ENCODE measurements at places on chromosomes 2 and 18.

GRCh38 chr2:110816404-110817365 lies 84.3 kb downstream of the ACOXL start:
- no peak for DNase-seq

GRCh38 chr18:33010149-33010548 lies 237.3 kb upstream of the KLHL14 start:
- DNase-seq = no peak

DNA sequence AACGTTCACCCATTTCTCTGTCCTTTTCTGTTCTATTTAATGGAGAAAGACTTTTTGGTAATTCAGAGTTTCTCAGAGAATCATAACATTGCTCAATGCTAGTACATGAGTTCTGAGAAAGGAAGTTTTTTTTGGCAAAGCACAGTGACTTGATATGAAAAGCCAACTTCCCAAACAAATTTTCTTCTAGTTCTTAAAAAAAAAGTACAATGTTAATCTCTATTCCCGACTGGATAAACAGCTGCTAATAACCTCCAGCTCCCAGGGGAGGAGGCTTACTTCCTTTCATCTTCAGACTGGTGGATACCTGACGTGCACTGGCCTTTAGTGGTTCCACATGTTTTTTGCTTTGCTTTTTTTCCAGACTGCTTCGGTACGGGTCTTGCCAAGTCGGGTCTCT lies 284.6 kb upstream of the CCDC68 start:
- no peak for DNase-seq

DNA sequence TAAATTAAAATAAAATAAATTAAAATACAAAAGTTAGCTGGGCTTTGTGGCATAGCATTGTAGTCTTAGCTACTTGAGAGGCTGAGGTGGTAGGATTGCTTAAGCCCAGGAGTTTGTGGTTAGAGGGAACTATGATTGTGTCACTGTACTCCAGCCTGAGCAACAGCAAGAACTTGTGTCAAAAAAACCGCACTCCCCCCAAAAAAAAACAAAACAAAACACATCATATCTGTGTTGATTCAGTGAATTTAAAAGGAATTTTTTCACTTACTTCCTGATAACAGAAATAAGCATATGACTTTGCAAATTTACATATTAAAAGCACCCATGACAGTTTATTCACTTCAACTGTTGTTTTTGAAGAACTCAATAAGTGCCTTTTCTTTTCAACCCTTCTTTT lies 68.1 kb upstream of the PELI1 start:
- DNase-seq = no peak

DNA sequence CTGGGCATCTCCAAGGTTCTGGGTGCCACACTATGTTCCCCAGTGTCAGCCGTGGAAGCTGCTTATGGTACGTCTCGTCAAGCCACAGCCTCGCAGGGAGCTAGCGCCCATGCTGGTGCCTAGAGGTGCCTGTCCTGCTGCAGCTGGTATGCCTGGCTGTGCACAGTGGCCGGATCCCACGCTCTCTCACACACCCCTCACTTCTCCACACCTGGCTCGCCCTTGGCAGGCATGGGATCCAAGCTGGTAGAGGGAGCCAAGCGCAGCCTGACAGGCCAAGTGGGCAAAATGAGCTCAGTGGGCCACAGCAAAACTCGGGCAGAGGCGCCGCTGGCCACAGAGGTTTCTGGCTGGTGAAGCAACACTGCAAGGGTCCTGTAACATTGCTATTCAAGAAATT lies 156.1 kb upstream of the RBMS1 start:
- no peak for DNase-seq

- no peak for DNase-seq
Observed at GRCh38 chr2:164984428-164984827, 29.1 kb upstream of the SLC38A11 start.

DNA sequence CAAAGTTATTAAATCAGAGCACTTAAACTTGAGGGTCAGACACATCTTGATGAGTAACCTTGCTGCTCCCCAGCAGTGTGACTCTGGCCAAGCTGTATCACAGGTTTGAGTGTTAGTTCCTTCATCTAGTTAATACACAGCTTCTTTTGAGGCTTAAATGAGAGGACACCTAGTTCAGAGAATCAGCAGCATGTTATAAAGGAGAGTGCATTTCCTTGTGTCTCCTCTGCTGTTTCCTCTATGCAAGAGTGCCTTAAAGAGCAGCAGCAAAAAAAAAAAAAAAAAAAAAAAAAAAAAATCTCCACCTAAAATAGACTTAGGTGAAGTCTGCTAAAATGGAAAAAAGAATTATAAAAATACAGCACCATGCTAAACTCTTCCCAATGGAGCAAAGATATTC lies 261.9 kb downstream of the TCF4 start:
- no peak for DNase-seq

GRCh38 chr2:19484736-19485135 lies 126.3 kb upstream of the OSR1 start:
- no peak for DNase-seq

- DNase-seq = no peak
Observed at GRCh38 chr2:131050896-131051295, 42.4 kb downstream of the FAM168B start.

DNA sequence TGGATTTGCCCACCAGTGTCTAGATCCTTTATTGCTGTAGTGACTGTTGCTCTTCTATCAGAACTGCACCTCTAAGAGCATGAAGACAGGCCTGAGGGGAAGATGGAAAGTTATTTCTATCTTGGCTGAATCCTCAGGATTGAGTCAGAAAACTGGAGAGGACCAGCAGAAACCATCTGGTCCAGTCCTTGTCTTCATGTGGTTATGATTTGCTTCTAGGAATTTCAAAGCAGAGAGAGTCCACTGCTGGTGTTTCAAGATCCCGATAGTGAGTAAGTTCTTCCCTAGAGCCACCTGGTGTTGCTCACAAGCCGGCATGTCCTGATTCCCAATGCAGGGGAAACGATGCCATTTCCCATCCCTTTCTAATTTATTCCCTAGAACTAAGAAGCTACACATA lies 84.2 kb downstream of the NCKAP5 start:
- no peak for DNase-seq

DNA sequence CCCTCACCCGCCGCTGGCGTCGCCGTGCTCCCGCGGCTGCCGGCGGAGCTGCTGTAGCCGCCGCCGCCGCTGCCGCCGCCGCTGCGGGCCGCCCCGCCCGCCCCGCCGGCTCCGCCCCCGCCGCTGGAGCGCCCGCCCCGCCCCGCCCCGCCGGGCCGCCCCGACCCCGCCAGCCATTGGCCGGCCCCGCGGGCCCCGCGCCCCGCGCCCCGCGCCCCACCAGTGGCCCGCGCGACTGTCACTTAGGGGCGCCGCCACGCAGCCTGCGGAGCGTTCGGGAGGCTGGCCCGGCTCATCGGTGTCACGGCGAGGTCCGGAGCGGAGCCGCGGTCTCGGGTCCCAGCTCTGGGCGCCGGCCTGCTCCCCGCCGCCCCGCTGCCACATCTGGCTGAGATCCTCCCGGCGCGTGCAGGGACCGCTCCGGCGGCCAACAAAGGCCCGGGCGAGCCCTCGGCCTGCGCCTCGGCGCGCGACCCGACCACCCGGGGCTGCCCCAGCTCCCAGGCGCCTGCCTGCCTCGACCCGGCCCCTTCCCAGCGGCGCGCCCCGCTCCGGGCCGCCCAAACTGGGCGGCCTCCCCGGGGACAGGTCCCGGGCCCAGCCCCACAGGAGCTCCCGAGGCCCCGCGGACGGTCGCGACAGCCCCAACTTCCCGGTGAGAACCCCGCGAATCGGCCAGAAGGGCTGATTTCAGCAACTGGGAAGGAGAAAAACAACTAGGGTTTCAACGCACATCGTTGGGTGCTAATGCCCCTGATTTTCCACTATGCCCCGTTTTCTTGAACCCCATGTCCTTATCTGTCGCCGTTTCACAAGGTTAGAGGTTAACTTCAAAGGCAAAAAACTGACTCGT lies at the start of gene MGAT4A:
MGAT4A (minus strand) TSS at position 92 of the 853 bp plus-strand sequence. CDS start 4,800 bp downstream, outside the sequence.
- DNase-seq = peak; percentile 45

DNA sequence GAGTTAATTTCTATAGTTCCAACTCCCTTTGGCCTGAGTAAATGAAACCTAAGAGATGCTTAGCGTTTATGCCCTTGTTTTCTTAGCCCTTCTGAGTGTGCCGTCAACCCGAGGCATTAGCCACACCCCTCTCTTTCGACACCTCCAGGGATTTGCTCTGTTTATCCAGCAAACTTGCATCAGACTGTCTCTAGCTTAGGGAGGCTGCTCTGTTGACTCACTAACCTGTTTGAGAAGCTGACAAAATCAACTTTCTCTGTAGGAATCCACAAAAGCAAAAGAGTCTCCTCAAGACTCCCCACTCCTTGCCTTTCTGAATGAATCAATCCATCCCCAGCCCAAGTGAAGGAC lies 317.6 kb downstream of the TNS1 start:
- DNase-seq = no peak

- no peak for DNase-seq
Observed at GRCh38 chr2:172607379-172607928, 51.6 kb downstream of the PDK1 start.

DNA sequence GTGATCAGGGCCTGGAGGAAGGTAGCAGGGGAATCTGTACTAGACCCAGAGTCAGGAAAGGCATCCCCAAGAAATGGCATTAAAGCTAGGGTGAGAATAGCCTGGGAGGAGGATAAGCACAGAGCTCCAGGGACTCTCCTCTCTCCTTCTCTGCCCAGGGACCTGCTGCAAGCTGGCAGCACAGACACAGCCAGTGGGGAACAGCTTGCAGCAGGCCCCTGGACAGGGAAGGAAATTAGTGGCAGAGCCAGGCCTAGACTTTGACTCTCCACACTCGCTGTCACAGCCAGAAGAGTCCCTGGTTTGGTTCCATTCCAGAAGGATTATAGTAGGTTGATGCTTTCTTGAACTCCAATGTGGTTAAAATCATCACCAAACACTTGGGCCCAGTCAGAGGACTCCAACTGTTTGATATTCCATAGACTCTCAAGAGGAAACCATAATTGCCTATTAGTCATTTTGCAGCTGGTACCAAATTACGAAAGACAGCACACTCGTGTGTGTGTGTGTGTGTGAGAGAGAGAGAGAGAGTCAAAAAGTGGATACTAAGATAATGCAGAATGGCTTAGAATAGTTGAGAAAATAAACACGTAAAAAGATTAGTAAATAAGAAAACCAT lies 95.5 kb upstream of the ATP8B1 start:
- no peak for DNase-seq

GRCh38 chr2:20048488-20049448 lies 2.7 kb downstream of the LAPTM4A start:
- no peak for DNase-seq

DNA sequence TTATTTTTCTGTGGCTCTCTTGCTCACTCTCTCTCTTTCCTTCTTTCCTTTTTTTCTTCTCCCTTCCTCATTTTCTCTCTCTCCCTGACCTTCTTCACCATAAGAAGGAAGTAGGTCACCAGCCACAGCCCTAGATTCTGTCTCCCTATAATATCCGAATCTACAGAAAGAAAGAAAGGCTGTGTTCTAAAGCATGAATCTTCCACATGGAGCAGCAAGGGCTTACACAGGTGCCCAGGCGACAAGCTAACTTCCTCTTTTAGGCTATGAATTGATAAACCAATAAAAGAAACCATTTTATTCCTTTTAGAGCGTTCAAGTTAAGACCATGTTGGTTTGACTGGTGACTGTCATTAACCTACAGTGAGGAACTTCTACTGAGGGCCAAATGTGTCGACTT lies 49.3 kb downstream of the CACNB4 start:
- DNase-seq = no peak

DNA sequence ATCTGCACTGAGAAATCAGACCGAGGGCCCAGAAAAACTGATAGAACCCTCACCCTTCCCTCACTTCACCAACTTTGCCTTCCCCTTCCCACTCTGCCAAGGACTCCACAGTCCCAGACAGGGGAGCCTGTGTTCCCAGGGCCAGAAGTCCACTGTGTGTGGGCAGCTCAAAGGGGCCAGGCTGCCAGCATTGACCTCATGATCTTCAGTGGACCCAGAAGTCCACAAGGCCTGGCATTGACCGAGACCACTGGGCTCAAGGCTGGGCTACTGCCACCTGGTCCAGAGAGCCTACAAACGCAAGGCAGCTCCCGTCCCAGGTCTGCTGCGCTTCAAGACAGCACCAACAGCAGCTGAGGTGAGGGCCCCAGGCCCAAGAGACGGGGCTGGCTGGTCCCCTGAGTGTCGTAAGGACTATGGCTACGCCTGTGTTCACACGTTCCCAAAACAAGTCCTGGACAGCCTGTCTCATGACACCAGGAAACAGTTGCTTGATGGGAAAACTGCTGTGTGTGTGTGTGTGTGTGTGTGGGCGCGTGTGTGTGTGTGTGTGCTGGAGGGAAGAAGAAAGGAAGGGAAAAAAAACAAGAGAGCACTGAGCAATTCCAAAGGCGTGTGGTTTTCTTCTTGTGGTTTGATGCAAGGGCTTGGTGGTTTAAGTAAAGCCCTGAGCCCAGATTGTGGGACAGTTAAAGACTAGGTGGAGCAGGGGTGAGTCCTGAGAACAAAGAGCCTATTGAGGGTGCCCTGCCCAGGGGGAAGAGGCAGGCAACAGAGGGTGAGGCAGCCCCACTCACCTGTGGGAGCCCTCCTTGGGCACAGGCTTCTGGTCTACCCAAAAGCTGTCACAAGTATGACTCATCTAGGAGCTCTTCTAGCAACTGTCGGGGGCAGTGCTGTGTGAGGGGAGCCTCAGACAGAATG lies 46.6 kb upstream of the ZBTB7C start:
- peak; percentile 24 for DNase-seq

DNA sequence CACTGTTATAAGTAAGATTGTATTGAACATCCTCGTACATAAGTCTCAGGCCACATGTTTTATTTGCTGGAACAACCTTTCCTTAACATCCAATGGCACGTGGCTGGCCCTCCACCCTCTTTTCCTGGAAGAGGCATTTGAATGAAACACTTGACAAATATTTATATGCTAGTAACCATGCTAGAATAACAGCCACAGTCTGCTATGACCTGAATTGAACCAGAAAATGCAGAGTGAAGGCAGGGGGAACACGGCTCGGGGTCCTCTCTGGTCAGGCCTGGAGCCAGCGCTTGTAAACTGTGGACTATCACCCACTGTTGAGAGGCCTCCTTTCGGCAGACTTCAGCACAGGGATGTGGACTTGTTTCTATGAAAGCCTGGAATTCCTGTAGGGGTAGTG lies 198.2 kb upstream of the COPS8 start:
- no peak for DNase-seq

- no peak for DNase-seq
Observed at GRCh38 chr2:233342301-233342700, 12.0 kb upstream of the DGKD start.

DNA sequence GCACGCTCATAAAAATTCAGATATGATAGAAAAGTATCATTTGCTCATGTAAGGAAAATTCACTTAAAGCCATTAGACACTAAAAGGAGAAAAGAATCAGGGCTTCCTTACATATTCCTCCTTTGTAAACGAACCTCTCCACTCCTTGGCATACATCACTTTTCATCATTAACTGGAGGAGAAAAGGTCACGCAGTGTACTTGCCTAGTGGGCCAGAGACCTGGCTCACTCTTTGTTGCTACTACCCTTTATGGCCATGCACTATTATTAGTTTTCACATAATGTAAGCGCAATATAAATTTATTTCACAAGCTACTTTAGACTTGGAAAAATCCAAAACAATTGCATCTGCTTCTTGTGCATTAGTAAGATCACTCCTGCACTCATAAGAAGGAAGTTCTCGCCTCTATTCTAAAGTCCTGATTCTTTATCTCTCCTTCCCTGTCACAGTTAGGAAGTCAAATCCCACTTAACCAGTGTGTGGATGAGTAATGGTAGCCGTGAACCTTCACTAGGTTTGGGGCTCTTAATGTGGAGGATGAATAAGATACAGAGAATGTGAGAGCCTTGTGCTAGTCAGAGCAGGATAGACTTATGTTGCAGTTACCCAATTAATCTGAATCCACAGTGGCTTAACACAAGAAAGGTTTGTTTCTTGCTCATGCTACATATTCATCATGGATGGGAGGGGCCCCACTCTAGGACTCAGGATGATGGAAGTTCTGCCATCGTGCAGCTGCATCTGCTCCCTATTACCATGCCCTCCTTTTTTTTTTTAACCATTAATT lies 115.0 kb upstream of the GLS start:
- no peak for DNase-seq
